ENCODE measurements at places on chromosomes 1 and 21. TPM values are rescaled to one million over a fixed set of nuclear protein-coding genes. Genes with fewer than 3 reads are reported as not detected.

DNA sequence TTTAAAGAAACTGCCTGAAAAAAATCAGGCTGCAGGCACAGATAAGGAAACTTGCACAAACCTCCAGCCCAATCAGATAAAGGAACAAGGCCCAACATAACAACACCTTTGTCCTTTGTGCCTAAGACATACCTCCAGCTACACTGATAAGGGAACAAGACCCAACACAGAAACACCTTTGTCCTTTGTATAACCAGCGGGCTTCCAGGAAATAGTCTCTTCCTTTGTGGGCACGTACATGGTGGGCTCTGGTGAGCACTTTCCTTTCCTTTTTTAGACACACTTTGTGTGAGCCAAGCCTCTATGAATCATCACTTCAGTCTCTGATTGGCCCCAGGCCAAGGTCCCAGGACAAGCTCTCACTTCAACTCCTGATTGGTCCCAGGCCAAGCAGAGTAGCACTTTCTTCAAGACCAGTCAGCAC, 23.6 kb downstream of the ZNF670 start:
- no peak for DNase-seq

DNA sequence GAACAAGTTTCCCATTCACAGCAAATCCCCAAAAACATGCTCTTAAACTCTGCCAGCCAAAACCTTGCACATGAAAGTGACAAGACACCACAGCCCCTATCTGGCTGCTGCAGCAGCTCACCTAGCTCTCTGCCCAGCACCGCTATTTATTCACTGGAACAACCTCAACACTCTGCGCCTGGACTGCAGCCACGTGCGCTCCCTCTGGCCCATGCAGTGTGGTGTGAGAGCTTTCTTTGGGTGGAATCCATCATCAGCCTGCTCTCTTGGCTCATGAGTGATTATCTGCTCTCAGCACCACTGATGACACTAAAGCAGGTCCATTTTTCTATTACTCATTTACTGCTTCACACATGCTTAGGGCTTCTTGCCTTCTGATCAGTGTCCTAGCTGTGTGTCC, 11.4 kb downstream of the KCNJ6 start:
- DNase-seq: no peak

DNA sequence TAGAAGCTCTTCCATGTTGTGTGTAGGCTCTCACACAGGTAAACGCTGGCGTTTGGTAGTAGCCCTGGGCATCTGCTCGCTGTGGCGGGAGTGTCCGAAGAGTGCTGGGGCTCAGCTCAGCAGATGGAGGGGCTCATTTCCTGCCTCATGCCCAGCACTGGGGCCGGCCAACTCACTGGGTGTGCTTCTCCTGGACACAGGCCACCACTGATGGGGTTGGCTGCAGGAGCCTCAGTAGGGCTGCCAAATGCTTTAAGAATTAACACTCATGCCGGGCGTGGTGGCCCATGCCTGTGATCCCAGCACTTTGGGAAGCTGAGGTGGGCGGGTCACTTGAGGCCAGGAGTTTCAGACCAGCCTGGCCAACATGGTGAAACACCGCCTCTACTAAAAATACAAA, 20.9 kb downstream of the UQCRHL start:
- DNase-seq: no peak

OVAAL gene
- total RNA-seq: not detected

LEPR gene
- 20.6 TPM for total RNA-seq

GRCh38 chr1:17540255-17541001, 930 bp downstream of the ARHGEF10L start:
- no peak for DNase-seq

GRCh38 chr1:224251741-224252146, 68.7 kb downstream of the DEGS1 start:
- DNase-seq: no peak

- no peak for DNase-seq
Measured at GRCh38 chr1:197991594-197991993, 74.4 kb downstream of the LHX9 start.

GRCh38 chr1:94362466-94363058, 55.6 kb upstream of the ABCD3 start:
- DNase-seq: no peak

GRCh38 chr1:114009393-114009792, 30.1 kb downstream of the OLFML3 start:
- no peak for DNase-seq

GRCh38 chr21:32750405-32750804, 21.1 kb downstream of the PAXBP1 start:
- DNase-seq: no peak

- DNase-seq: no peak
Measured at GRCh38 chr1:112520166-112520565, 11.4 kb downstream of the WNT2B start.

- DNase-seq: no peak
Measured at GRCh38 chr1:207781312-207781711, 29.5 kb downstream of the CD46 start.

CHI3L2 gene
- total RNA-seq: not detected

GRCh38 chr1:81340239-81340638, 460.5 kb upstream of the ADGRL2 start:
- no peak for DNase-seq
